ENCODE measurements at places on chromosomes 1 and 21.

DNA sequence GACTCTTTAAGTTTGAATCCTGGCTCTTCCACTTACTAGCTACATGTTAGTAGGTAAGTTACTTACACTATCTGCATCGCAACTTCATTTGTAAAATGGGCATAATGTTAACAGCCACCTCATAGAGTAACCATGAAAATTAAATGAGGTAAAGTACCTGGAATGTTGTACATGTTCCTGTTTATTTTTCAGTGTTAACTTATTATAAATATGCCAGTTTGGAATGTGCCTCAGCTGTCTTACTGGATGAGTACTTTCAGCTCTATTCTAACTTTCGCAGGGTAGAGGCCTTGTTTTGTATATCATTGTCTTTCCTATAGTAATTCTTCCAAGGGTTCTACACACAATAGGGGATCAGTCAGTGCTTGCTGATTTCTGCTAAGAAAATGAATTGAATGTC is 167.4 kb downstream of the DUSP10 start:
- no peak for DNase-seq

- DNase-seq, result no peak
These were observed 89.2 kb upstream of the SELENON start for GRCh38 chr1:25710583-25711347.

DNA sequence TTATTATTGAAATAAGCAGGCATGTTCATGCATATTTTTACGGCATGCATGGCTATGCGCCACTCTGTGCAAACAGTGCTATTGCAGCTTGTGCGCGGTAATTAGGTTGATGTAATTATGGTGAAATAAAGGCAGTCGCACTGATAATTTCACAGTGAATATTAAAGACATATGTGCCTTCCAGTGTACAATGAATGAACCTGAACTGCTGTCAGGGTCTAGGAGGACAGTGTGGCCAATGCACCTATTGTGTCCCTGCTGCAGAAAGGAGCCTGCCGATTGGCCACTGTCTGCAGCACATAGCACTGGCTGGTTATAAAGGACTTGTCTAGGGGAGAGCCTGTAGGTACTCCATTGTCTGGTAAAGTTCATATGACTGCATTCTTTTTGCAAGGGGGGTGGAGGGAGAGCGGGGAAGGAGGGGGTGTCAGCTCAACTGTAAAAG is 340.4 kb downstream of the USP25 start:
- DNase-seq, result no peak

GRCh38 chr1:203665993-203666392 is 39.4 kb downstream of the ATP2B4 start:
- DNase-seq, result no peak

GRCh38 chr1:17573518-17574041 is 34.1 kb downstream of the ARHGEF10L start:
- DNase-seq, result no peak

GRCh38 chr21:17128132-17128531 is 384.7 kb upstream of the CXADR start:
- DNase-seq, result no peak

DNA sequence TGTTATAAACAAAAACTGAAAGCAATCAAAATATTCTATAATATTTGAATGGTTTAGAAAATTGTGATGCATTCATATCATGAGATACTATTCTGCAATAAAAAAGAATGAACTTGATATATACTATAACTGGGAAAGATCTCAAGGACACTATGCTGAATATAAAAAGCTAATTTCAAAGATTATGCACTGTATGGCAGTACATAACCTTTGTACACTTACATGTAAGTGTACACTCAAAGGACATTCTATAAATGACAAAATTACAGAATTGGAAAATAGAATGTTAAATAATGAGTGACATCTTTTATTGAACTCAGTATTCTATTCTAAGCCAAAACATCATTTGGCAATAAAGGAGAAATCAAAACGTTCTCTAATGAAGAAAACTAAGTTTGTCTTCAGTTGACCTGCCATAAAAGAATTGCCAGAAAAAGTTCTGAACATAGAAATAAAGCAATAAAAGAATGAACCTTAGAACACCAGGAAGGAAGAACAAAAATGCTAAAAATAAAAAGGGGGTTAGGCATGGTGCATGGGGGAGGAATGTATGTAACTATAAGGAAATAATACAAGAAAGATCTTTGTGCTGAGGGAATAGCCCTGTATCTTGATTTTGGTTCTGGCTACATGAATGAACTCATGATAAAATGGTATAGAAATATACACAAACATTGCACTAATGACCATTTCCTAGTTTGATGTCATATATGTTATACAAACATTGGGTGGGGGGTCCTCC is 519.7 kb downstream of the NEGR1 start:
- DNase-seq, result no peak

- no peak for DNase-seq
These were observed 454.4 kb upstream of the ADGRL4 start for GRCh38 chr1:79460773-79461436.

DNA sequence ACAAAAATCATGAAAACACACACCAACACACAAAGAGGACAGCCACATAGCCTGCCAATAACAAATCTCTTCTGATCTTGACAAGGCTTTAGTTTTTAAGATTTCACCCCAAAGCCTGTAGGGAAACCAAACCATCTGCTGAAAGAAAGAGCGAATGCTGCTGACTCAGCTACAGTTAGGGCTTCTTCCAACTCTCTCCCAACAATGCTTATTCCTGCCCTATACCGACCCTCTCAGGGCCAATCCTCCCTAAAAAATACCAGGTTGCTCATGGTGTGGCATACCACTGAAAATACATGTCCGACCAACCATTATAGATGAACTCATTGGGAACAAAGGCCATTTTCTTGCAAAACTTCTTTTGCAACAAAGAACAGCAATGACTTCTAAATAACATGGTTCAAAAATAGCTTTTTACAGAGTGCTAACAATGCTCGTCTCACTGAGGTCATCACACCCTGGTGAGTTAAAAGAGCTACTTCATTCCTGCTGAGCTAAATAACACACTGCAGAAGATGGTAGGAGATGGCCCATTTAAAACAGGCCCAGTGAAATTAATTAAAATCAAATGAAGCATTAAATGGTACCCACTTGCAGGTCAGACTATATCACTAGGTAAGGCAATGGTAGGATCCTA is 86.1 kb downstream of the KIAA0319L start:
- no peak for DNase-seq

Measured in GF-D8 (cell line).